NCI-H187 (cell line): ENCODE measurements at places on chromosomes 2 and 18.

- DNase-seq, result no peak
Measured at GRCh38 chr18:53886058-53886457, 338.4 kb downstream of the MBD2 start.

GRCh38 chr2:19868224-19868623 is 33.6 kb downstream of the TTC32 start:
- DNase-seq, result no peak

DNA sequence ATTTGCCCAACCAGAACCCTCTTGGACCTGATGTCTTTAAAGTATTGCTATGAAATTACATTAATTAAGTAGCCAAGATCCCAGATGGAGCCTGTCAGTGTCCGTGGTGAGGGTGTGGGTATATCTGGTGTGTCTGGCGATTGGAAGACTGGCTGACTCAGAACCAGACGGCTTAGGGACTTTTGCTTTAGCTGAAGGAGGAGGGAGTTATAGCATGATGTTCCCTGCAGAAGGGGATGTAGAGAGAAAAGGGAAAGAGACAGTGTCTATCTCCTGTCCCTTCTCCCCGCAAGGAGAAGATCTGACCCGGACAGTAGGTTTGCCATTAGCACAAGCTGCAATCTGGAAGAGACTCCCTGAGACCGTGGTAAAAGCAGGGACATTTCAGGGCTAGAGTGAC is 60.6 kb downstream of the POU3F3 start:
- DNase-seq, result no peak

GRCh38 chr2:217479566-217479965 is 523.2 kb downstream of the TNS1 start:
- no peak for DNase-seq

DNA sequence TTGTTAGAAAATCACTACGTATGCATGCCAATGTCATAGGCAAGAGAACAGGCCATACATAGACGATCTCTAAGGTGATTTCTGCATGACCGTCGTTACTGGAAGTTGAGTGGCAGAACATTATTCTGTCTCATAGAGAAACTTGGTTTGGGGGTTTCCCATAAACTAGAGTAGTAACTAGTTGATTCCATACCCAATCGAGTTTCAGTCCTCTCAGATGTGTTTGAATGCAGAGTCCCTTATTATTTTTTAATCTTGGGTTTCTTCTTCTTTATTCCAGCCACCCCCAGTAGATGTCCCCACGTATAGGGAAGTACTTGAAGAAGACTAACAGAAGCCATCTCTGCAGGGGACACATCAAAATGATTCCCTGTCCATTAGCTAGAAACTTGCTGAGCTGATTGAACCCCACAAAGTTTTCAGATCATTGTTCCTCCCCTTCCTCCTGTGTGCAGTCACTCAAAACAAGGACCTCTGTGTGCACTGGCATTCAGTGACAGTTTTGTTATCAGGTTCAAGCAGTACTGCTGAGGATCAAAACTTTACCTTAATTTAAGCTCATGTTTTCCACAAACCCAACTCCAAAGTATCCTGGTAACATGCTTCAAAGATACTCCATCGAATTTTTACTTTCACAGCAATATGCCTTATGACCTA is 68.4 kb upstream of the CDCA7 start:
- DNase-seq, result no peak

DNA sequence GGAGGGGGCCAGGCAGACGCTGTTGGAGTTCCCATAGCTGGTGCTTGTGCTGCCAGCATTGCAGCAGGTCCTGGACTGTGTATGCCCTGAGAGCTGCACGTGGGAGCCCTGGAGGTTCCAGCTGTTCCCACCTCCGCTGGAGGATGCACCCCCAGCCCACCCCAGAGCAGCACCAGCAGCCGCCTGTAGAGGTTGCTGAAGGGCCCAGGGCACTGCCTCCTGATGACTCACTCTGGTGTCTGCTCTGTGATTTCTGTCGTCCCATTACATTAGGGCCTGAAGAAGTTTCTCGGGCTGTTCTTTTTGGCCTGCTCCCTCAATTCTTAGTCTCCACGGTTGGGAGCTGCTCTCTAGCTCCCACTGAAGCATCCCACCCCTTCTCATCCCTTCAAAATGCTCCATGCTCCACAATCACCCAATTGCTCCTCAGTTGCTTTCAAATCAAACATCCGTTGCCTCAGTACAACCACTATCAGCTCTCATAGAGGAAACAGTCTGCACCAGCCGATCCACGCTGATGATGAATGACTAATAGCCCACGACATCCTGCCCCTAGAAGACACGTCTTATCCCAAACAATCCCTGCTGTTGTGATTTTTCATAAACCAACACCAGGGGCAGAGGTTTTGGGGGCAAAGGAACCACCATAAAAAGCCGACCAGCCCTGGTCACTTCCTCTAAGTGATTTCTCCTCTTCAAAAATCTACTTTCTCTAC is 65.2 kb upstream of the RNF152 start:
- DNase-seq, result no peak

DNA sequence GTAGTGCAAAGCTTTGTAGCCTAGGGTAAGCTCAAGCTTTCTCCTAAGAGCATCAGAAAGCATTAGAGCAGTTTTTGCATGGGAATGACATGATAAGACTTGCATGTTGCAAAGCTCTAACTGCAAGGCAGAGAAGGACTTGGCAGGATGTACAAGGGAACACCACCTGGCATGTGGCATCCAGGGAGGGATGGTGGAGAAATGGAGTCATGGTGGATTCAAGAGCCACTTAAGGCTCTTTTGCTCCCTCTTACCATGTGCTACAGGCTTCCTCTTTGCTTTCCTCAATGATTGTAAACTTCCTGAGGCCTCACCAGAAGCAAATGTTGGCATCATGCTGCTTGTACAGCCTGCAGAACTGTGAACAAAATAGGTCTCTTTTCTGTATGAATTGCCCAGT is 266.0 kb downstream of the GLI2 start:
- no peak for DNase-seq

DNA sequence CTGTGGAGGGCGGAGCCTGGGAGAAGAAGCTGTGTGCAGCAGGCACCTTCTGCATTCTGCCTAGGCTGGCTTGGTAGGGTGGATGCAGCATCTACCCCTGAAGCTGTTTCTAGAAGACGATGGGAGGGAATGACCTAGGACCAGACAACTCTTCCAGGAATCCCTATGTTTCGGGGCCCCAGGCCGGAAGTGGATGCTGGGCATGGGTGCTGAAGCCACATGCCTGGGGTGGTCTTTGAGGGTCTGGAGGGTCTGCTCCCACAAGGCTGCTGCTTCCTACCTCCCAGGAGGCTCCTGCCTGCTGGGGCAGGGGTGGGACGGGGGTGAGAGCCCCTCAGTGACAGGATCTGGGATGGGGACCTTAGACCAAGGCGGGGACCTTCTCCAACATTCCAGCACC is 61.0 kb downstream of the CIB4 start:
- DNase-seq, result no peak

- no peak for DNase-seq
Measured at GRCh38 chr2:225354281-225354774, 45.2 kb upstream of the NYAP2 start.

- no peak for DNase-seq
Measured at GRCh38 chr2:8380026-8380425, 301.8 kb upstream of the ID2 start.

DNA sequence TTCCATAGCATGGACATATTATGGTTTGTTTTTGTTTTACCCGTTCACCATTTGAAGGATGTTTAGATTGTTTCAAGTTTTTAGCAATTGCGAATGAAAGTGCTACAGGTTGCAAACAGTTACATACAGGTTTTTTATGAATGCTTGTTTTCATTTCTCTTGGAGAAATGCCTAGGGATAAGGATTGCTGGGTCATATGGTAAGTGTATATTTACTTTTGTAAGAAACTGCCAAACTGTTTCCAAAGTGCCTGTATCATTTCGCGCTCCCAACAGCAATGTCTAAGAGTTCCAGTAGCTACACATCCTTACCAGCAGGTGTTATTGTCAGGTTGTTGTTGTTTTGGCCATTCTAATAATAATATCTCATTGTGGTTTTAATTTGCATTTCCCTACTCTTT is 251.7 kb downstream of the PHLPP1 start:
- no peak for DNase-seq

DNA sequence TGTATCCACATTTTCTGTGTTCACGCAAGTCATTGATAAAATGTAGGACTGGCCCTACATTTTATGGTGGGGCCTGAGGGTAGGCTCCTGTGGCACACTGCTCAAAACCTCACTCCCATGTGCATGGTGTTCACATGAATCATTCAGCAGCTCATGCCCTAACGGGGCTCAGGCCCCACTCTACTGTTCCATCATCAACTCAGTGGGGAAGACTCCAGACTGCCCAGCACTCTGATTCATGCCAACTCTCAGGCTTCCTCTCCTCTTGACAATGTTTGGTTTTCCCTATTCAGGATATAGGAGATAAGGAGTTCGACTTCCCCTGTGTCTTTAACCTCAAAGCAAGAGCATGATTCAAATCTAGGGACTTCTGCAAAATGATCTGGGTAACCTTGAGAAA is 92.0 kb upstream of the BOD1L2 start:
- no peak for DNase-seq

DNA sequence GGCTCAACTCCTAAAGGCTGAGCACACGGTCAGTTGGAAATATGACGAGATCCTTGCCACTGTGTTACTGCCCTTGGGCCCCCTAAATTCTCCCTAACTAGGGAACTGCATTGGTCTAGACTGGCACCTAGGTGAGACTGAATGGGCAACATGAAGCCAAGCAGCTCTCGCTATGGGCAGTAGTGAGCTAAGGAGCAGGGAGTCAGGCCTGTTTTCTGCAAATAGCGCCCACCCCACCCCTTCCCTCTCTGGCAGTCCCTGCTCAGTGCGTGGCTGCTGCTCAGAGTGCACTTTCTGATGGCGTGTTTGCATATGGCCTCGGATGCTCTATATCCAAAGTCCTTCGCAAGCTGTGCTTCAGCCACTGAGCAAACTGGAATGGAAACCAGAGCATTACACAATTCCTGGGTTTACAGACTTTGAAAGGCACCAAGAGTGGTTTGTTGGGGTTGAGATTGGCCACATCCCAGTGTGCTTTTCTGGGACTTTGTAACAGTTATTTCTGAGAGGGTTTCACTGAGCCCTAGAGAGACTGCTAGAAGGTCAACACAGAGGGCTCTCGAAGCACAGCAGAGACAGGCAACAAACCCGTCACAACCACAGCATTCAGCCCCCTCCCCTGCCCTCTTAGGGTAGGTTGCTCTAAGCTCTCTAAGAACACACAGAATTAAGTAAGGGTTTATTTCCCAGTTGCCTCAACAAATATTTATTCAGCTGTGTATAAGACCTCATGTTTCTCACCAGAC is 419.9 kb downstream of the STK39 start:
- no peak for DNase-seq

- no peak for DNase-seq
Measured at GRCh38 chr2:151049746-151050145, 211.9 kb downstream of the RBM43 start.

- no peak for DNase-seq
Measured at GRCh38 chr2:64700133-64700809, 46.6 kb upstream of the SERTAD2 start.

GRCh38 chr2:172437419-172438341 is 10.3 kb downstream of the ITGA6 start:
- no peak for DNase-seq

GRCh38 chr2:27765621-27766286 is 5.8 kb upstream of the MRPL33 start:
- DNase-seq, result no peak

DNA sequence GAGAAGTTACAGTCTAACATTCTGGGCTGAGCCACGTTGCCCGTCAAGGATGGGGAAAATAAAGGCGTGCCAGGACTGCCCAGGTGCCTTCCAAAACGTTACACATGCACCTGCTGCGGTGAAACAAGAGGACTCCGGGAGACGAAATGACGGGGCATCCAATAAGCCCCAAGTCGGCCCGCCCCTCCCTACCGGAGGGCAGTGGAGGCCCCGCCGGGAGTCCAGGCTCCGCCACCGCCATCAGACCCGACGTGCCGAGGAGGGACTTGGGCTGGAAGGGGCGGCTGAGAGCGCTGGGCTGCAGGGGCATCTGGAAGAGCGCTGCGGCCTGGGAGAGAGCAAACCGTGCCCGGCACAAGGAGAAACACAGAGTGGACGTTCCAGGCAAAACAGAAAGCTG is 112.5 kb upstream of the GPC1 start:
- no peak for DNase-seq

- no peak for DNase-seq
Measured at GRCh38 chr2:10305254-10305635, 2.5 kb downstream of the HPCAL1 start.

- DNase-seq, result no peak
Measured at GRCh38 chr2:3982160-3982559, 278.8 kb downstream of the DCDC2C start.

DNA sequence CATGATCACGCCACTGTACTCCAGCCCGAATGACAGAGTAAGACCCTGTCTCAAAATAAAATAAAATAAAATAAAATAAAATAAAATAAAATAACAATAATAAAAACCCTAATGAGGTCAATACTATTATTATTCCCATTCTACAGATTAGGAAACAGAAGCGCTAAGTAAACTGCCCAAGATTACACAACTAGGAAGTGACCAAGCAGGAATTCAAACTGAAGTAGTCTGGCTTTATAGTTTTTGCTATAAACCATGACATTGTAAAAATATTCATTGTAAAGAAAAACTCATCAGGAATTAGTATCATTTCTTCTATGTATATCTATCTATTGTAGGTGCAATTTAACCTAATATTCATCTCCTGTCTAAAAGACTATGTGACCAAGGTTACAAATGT is 1.2 kb downstream of the PLEKHM3 start:
- no peak for DNase-seq

- no peak for DNase-seq
Measured at GRCh38 chr2:37499113-37499512, 154.7 kb downstream of the QPCT start.

DNA sequence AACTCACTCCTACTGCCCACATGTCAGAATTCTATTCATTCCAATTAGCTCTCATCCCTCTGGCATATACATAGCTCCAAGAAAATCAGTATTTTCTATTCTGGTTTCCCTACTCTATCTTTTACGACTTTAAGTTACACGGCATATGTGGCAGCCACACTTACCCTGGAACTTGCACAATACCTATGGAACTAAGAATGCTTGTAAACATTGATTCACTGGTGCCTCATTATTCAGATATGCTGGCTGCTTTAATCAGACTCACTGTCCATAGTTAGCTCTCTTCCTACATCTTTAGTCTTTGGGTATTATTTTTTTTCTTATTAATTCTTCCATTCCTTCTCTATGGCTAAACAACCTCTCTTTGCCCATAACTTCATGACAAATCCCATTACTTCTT is 1519.9 kb upstream of the ACVR2A start:
- DNase-seq, result no peak

DNA sequence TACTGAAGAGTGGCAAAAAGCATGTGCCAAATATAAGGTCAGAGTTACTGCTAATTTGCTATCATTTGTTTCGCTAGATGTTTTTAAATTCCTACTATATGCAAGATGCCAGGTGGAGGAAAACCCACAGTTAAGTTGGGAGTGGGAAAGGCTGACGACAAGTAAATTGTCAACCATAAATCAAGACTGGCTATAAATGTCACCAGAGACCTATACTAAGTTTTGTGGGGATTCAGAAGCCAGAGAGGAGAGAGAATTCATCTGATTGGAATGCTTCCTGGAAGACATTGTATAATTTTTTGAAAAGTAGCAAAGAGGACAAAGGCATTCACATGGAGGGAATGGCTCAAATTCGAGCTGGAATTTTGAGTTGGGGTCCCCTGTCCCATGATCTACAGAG is 64.3 kb downstream of the CFAP221 start:
- DNase-seq, result no peak
